Activated naive CD4-positive, alpha-beta T cell treated with anti-CD3 and anti-CD28 coated beads, Interleukin-2, amount 50 U/mL, for 16 hours (primary cell): ENCODE measurements at places on chromosomes 16 and 17.

DNA sequence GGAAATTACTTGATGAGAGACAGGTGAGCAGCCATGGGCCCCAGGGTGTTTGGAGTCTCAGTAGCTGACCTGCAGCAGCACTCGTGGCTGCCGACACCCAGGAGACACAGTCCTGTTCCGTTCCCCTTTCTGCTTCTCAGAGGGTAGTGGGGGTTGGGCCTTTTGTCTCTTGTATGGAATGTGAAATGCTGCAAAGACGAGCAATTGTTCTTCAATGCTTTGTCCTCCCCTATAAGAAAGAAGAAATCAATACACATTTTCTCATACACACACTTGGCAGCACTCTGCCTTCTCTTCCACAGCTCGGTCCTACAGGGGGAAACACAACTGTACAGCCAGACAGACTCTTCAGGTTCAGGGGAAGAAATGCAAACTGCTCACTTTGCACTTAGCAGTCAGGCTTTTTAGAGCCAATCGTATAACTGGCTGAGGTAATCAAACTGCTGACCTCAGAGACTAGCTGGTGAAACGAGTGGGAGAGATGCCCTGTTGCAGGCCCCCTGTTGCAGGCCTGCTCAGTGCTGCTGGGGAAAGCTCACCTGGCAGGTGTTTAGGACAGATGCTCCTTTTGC, 96.7 kb downstream of the AATF start:
- no peak for DNase-seq

DNA sequence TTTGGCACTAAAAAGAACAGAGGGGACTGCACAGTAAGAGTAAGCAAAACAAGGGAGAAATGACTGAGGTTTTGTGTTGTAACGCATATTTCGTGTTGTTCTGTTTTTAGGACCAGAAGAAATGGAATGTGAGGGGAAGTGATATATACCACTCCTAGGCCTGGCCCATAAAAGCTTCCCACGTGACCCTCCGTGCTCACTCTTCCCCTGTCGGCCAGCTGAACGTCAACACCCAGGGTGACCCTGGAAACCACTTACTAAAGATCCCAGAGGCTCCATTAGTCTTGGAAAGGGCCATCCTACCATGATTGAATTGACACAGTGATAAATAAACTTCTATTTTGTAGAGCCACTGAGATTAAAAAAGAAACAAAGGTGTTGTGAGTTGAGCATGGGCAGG, 79.8 kb downstream of the HELZ start:
- DNase-seq = no peak

- no peak for DNase-seq
Observed at GRCh38 chr17:28968231-28968913, 17.1 kb upstream of the PHF12 start.

DNA sequence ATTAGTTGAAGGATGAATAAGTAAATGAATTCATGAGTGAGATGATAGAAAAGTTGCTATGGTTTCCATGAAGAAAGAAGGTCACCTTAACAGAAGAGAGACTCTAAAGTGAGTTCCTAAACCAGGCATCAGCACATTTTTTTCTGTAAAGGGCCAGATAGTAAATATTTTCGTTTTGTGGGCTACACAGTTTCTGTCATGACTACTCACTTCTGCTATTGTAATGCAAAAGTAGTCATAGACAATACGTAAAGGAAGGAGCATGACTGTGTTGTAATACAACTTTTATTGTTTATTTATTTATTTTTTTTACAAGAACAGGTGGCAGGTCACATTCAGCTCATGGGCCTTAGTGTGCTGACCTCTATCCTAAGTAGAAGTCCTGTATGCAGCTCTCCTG, 426.1 kb upstream of the DYNLRB2 start:
- no peak for DNase-seq

- DNase-seq = no peak
Observed at GRCh38 chr16:12767897-12768296, 35.8 kb downstream of the CPPED1 start.

GRCh38 chr16:75931043-75931442, 204.8 kb upstream of the CPHXL start:
- no peak for DNase-seq

- peak; percentile 72 for DNase-seq
Observed at GRCh38 chr17:49361129-49361901, 735 bp downstream of the ZNF652 start.

- DNase-seq = no peak
Observed at GRCh38 chr16:57367116-57367752, 5.1 kb upstream of the CX3CL1 start.

DNA sequence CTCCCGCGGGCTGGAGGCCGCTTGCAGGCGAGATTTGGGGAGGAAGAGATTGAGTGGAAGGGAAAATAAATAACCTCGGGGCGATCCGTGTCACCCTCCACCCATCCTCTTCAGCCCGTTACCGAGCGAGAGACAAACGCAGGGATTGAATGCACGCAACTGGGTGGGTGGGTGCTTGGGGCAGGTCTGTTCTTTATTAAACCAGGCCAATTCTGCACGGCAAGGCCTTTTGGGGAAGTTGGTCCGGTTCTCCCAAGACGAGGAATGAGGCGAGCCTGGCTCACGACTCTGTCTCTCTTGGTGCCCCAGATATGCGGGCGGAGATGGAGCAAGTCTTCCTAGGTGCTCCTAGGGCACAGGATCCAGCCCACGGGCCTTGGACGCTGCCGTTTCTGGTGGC, 396 bp upstream of the HOXB7 start:
- DNase-seq = no peak

GRCh38 chr17:64781014-64781756, 119.1 kb upstream of the SMURF2 start:
- DNase-seq = peak; percentile 42

DNA sequence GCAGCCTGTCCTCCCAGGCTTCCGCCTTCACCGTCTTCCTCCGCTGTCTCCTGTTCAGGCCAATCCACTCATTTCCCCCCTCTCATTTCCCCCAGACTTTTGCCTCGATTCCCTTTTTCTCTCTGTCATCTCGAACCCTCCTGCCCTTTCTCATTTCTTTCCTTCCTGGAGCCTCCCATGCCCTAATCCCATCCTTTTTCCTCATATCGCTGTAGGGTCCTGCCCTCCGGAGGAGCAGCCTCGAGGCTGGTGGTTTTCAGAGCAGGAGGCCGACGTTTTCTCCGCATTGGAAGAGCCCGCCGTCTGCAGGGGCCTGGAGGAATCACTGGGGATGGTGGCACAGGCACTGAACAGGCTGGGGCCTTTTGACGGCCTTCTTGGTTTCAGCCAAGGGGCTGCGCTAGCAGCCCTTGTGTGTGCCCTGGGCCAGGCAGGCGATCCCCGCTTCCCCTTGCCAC, 597 bp downstream of the OVCA2 start:
- DNase-seq = no peak

- peak; percentile 83 for DNase-seq
Observed at GRCh38 chr16:637081-638018, 1.2 kb upstream of the METTL26 start.

- no peak for DNase-seq
Observed at GRCh38 chr17:55161935-55162555, 102.7 kb upstream of the HLF start.

- DNase-seq = no peak
Observed at GRCh38 chr16:23506606-23506994, 3.7 kb downstream of the GGA2 start.

DNA sequence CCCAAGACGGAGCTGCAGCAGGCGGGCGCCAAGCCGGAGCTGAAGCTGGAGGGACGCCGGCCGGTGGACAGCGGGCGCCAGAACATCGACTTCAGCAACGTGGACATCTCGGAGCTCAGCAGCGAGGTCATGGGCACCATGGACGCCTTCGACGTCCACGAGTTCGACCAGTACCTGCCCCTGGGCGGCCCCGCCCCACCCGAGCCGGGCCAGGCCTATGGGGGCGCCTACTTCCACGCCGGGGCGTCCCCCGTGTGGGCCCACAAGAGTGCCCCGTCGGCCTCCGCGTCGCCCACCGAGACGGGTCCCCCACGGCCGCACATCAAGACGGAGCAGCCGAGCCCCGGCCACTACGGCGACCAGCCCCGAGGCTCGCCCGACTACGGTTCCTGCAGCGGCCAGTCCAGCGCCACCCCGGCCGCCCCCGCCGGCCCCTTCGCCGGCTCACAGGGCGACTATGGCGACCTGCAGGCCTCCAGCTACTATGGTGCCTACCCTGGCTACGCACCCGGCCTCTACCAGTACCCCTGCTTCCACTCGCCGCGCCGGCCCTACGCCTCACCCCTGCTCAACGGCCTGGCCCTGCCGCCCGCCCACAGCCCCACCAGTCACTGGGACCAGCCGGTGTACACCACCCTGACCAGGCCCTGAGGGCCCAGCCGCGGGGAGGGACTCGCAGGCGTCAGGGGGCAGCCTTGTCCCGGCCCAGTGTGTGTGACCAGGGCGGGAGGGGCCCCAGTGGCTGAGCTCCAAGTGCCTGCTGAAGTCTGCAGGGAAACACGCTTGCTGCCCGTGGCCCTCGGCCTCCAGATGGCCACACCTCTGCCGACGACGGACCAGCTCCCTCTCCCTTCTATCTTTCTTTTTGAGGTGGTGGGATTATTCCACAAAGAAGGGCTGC, 3.4 kb downstream of the SOX8 start:
- DNase-seq = no peak

GRCh38 chr16:28180655-28181460, 30.9 kb downstream of the XPO6 start:
- no peak for DNase-seq

DNA sequence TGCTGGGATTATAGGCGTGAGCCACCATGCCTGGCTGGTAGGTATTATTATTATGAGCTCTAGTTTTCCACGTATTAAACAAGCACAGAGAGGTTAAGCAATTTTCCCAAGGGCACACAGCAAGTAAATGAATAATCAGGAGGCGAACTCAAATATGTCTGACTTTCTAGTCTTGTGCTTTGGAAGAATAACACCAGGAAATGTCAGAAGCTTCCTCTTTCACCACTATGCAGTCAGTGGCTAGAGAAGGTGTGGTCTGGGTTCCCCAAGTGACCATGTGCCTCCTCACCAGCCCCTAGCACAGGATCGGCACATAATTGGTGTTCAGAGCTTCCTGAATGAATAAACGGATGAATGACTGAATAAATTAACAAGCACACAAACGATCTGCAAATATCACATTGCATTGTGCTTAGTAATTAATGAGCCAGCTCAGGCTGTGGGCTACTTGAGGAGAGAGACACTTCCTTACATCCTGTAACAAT, 21.6 kb upstream of the SCNN1B start:
- DNase-seq = no peak

GRCh38 chr17:27384261-27384701, 72.0 kb upstream of the KSR1 start:
- no peak for DNase-seq

DNA sequence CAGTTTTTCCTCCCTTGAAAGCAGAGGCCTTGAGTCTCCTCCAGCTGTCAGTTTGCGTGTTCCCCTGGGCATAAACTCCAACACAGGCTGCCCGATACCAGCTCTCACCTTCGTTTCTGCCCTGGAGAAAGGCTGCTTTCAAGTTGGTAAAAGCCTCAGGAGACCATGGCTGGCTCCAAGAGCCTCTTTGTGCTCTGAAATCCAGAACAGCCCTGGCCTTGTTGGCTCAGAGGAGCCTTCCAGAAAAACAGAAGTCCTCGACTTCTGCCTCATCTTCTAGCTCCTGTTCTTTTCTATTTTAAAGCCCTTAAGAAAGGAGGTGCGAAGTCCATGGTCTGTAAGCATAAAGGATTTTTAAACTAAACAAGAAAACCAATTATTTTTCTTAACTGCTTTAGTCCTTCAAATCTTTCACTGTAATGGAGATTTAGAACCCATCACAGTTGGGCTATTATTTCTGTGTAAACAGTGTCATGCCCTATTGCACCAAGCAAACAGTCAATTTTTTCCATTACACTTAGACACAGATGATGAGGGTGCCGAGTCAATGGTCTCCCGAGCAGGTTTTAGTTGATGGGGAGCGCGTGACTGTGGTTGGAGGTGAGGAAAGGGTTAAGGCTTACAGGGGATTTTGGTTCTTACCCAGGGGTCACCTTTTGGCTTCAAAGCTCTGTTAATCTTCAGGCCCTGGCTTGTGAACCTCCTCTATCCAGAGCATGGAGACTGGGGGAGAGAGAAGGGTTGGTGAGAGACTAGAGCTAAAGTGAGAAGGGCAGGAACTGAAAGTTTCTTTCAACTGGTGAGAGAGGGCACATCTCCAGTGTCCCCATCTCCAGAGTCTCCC, 212.8 kb downstream of the MSI2 start:
- DNase-seq = no peak

DNA sequence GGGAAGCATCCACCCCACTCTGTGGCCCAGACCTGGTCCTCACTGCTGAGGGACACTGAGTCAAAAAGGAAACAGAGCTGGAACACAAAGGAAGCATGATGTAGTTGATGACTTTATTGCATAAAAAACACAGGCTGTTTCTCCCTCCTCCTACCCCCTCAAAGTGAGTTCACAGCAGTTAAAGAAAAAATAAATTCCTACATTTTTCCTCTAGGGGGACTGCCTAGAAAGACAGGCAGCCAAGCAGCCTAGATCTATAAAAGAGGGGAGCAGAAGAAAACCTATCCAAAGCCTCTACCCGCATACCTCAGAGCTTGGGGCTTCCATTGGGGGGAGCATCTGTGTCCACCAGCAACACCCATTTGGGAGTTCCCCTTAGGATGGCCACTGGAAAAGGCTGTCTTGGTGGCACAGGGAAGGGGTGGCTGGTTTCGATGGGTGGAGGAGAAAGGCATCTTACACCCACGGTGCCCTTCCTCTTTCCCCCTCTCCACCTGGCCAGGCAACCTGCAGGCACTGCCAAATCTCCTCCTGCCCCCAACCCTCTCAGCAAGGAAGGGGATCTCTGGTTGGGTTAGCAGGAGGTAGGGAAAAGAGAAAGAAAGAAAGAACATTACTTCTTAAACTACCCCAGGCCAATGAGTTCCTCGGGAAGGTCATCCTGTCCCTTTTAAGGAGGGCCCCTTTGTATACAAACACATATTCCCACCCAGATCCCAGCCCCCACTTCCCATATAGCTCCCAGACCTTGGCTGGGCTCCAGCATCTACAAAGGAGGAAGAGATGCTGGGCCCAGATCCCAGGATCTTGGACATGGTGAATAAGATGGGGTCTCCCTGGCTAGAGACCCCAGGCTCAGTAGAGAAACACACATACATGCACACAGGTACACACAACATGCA, 4.0 kb upstream of the SCRN2 start:
- no peak for DNase-seq
